A549 treated with ZK216348 at 1 μM for 4 hours (cell line): ENCODE measurements at places on chromosomes 4 and X. TPM values are rescaled to one million over a fixed set of nuclear protein-coding genes. Genes with fewer than 3 reads are reported as not detected.

BST1 gene
- total RNA-seq: 16.7 to 22.6 TPM (median 18.2 TPM) in 5 replicates

TMEM128 gene
- total RNA-seq: 7.3 to 13.0 TPM (median 11.3 TPM) in 5 replicates

STK26 gene
- total RNA-seq: 8.1 to 15.1 TPM (median 9.3 TPM) in 5 replicates

HNRNPDL gene
- total RNA-seq: 221 to 487 TPM (median 246 TPM) in 5 replicates

VSIG1 gene
- total RNA-seq: 0.33 to 0.59 TPM (median 0.47 TPM) in 5 replicates

ATOH1 gene
- total RNA-seq: not detected in 5 replicates

SORCS2 gene
- total RNA-seq: 4.0 to 5.9 TPM (median 5.5 TPM) in 5 replicates

HTRA3 gene
- 12.6 to 21.9 TPM (median 19.9 TPM) in 5 replicates for total RNA-seq

OTUD6A gene
- not detected in 5 replicates for total RNA-seq

KCNE5 gene
- 0.09 to 0.22 TPM (median 0.15 TPM) in 3 of 5 replicates, not detected in the others for total RNA-seq

USP17L21 gene
- total RNA-seq: not detected in 5 replicates

ADAMTS3 gene
- not detected in 5 replicates for total RNA-seq

RPA4 gene
- total RNA-seq: 0.14 to 0.42 TPM (median 0.23 TPM) in 4 of 5 replicates, not detected in the other

TRIM60 gene
- not detected in 5 replicates for total RNA-seq

TEX13C gene
- total RNA-seq: not detected in 5 replicates

PHEX gene
- total RNA-seq: 0.28 to 0.62 TPM (median 0.43 TPM) in 5 replicates

GRID2 gene
- total RNA-seq: not detected in 5 replicates

SMAD1 gene
- 8.1 to 11.4 TPM (median 9.9 TPM) in 5 replicates for total RNA-seq

WNK3 gene
- total RNA-seq: 0.05 to 0.07 TPM in 2 of 5 replicates, not detected in the others
